ENCODE measurements at places on chromosomes 2 and 18. TPM values are rescaled to one million over a fixed set of nuclear protein-coding genes. Genes with fewer than 3 reads are reported as not detected.

Gene EGR4
- 0.54 TPM for total RNA-seq

Gene TBR1
- under 0.01 TPM for total RNA-seq

Gene DYSF
- total RNA-seq, result 0.81 TPM

Gene ABCB11
- total RNA-seq, result 0.27 TPM

Gene KIAA2012
- not detected for total RNA-seq

Gene PTPRN
- under 0.01 TPM for total RNA-seq

Gene GALNT1
- 35.0 TPM for total RNA-seq

Gene METAP1D
- 5.1 TPM for total RNA-seq

Gene IL1RN
- 0.54 TPM for total RNA-seq

Gene VWA3B
- total RNA-seq, result under 0.01 TPM

Gene ANKRD62
- total RNA-seq, result not detected

Gene PPP1R1C
- total RNA-seq, result not detected

Gene NEU4
- total RNA-seq, result 9.2 TPM

Gene SSB
- total RNA-seq, result 23.2 TPM

Gene ARHGAP25
- 43.6 TPM for total RNA-seq

Gene VPS54
- 9.4 TPM for total RNA-seq

Gene AQP12B
- under 0.01 TPM for total RNA-seq

Gene FOXD4L1
- total RNA-seq, result 0.27 TPM

Gene CCDC93
- 10.2 TPM for total RNA-seq

Gene UGP2
- total RNA-seq, result 23.7 TPM

Gene UPP2
- not detected for total RNA-seq

Gene ADRA2B
- under 0.01 TPM for total RNA-seq

Gene GULP1
- under 0.01 TPM for total RNA-seq

Gene LINC00305
- not detected for total RNA-seq

Gene RASGRP3
- 5.7 TPM for total RNA-seq

Gene PLEKHA3
- total RNA-seq, result 4.8 TPM

Gene KCNE4
- not detected for total RNA-seq

Gene SULT1C4
- total RNA-seq, result 9.4 TPM

Gene MAP2
- under 0.01 TPM for total RNA-seq

Gene NAT8
- 0.27 TPM for total RNA-seq
